ENCODE measurements at places on chromosomes 5 and 9.

DNA sequence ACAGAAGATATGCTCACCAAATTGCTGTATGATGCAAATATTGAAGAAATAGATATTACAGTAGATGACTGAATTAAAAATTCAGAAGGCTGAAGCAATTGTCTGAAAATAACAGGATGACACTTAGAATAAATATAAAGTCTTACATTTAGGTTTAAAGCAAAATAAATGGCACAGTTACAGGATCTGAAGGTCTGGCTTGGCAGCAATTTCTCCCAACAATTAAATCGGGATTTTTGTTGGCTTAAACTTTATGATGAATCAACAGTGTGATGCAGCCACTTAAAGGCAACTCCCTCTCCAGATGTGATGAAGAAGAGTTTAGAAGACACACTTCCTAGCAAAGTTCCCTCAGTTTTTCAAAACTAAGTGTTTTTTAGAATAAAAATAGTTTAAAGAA is 80.5 kb downstream of the NREP start:
- DNase-seq, result no peak

DNA sequence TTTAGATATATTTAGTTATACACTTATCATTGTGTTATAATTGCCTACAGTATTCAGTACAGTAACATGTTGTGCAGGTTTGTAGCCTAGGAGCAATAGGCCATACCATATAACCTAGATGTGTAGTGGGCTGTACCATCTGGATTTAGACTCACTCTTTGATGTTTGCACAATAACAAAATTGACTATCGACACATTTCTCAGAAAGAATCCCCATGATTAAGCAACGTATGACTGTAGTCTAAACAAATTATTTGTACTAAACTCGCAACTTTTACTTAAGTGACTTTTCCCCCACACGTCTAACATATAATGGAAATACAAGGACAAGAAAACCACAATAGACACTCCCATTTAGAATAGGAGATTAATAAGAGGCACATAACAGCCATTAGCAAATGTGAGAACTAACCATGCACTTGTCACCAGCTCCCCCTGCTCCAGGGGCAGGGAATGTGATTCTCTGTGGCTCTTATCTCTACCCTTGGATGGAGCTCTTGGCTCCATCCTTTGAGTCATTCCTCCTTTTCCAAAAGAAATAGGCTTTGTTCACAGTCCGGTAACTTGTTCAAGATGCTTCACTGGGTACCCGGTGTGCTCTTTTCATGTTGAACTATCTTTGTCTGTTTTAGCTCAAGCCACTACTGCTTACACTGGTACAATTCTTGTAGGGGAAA is 8.7 kb upstream of the B4GALT1 start:
- no peak for DNase-seq

DNA sequence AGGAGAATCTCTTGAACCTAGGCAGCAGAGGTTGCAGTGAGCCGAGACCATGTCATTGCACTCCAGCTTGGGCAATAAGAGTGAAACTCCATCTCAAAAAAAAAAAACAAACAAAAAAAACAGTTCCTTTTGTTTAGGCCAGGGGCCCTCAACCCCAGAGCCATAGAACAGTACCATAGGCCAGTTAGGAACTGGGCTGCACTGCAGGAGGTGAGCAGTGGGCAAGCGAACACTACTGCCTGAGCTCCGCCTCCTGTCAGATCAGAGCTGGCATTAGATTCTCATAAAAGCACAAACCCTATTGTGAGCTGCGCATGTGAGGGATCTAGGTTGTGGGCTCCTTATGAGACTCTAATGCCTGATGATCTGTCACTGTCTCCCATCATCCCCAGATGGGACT is 49.1 kb upstream of the SUB1 start:
- DNase-seq, result no peak

- DNase-seq, result no peak
These were observed 256.5 kb downstream of the SEC61B start for GRCh38 chr9:99478469-99479027.

- no peak for DNase-seq
These were observed 46.8 kb downstream of the FREM1 start for GRCh38 chr9:14863402-14863801.

- no peak for DNase-seq
These were observed 46.2 kb downstream of the PCA3 start for GRCh38 chr9:76810377-76810957.

DNA sequence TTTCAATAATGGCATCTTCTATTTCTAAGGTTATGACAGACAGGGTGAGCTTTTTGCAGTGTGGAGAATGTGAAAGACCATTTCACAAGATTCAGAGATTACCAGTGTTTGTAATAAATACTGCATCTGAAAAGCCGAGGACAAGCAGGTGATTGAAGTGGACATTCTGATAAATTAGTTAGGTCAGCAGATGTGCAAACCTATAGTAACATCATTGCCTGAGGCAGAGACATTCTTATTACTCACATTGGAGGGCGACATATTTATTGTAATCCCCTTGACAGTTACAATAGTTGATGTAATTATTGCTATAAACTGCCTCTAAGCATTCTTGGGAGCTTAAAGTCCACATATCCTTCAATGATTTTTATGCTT is 3.3 kb downstream of the RASGRF2 start:
- no peak for DNase-seq

GRCh38 chr5:142201471-142201887 is 92.9 kb downstream of the NDFIP1 start:
- no peak for DNase-seq

- DNase-seq, result no peak
These were observed 82.9 kb downstream of the MEF2C start for GRCh38 chr5:88799938-88800535.

DNA sequence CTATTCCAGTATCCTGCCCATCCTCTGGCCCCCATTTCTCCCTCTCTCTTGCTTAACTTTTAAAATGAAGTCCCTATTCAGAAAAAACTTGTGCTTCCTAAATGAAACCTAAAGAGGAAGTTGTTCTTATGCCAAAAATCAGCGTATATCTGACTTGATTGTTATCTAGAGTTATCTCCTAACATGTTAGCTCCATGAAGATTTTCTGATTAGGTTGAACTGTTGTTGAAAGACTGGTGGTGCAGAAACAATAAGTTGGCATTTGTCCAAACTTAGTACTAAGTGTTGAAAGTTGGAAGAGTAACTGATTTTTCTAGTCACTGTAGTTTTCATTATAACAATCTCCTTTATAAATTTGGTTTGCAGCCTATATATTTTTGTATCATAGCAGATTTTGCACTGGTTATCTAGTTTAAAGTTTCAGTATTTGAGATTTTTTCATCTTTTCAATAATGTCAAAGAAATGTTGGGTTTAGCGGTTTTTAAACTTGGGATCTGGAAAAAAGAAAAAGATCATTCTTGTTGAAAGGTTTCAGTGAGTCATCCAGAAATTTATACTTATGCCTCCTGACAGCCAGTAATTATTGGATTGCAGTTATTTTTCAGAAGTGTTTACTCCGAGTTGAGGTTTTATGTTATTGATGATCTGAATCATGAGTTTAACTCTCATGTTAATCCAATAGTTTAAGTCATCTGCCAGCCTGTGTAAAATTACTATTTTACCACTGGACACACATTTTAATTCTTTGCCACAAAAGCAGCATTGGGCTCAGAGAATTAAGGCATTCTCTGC is 60.6 kb downstream of the PAM start:
- peak; percentile 61 for DNase-seq

- no peak for DNase-seq
These were observed 184.6 kb downstream of the CACNA1B start for GRCh38 chr9:138062196-138062595.

DNA sequence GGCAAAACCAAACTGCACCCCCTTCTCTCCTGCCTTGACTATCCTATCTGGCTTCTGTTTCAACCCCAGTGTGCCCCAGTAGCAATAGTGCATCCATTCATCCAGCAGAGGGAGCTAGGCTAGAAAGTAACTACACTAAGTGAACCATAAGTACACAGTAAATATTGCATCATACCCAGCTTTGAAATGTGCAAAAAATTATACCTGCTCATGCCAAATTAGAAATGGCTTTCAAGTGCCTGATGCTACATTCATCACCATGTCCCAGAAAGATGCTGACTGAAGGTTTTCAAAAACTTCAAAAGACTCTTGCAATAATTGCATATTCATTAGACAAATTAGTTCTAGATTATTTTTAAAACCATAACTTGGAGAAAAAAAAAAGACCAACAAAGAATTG is 153.5 kb downstream of the PRELID2 start:
- peak; percentile 14 for DNase-seq

GRCh38 chr5:57804505-57804904 is 321.9 kb upstream of the ACTBL2 start:
- no peak for DNase-seq

DNA sequence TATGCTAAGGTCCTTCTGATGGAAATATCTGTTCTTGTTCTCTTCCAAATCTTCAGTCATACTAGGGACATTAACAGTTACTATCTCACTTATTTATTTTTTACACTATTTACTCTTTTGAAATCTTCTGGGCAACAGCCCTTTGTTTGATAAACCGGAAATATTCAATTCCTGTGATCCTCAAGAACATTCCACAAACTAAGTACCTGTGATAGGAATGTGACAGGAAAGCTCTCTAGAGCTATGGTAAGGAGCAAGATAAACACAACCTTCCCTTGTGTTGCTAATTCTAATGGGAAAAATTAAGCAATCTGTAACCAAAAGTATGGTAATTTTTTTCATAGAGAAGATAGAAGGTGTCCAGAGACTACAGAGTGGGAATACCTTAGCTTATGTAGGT is 22.0 kb upstream of the ANKRD34B start:
- no peak for DNase-seq

GRCh38 chr5:77843570-77844372 is 67.6 kb upstream of the TBCA start:
- no peak for DNase-seq

DNA sequence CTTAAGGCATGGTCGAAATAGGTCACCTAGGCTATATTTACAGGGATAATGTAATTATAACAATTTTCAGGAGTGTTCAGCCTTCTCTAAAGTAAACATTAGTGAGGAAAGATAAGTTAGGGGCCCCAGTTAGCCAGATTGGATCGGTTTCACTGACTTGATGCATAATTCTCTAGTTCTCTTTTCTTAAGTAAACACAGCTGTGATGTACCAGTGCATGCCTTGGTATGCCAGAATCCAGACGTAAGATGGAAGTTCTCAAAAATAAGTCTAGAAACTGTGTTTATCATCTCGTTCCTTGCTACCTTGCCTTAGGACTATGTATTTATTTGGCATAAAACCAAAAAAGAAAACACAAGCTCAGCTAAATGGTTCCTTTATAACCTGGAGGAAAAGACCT is 442.2 kb upstream of the CLINT1 start:
- no peak for DNase-seq

- no peak for DNase-seq
These were observed 394.9 kb upstream of the CD180 start for GRCh38 chr5:67591491-67591890.

DNA sequence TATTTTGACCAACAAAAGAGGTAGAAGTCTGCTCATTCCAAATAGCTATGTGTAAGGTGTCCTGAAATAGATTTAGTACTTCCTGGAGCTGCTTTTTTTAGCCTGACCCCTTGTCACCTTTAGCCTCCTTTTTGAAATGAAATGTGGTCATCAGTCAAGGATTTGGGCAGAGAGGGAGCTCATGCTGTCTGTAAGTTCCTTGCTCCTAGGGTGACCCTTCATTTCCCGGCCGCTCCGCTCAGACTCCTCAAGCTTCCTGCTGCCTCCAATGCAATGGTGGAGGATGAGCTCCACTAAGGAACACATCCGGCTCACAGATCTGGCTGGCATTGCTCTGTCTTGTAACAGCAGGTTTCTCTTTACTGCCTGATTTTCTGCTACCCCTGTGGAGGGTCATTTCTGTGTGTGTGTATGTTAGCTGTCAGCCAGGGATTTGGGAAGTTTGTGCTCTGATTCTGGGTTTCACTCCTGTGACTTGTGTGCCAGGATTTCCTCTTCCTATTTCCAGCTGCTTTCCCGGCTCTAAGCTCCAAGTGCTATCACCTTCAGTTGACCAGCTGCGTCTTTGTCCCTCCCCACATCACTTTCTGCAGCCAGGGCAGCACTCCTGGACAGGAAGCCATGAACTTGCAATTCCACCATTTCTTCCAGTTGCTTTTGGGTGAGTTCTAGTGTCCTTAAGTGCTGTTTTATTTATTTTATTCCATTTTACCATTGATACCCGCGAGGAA is 265.9 kb downstream of the ICE1 start:
- no peak for DNase-seq

DNA sequence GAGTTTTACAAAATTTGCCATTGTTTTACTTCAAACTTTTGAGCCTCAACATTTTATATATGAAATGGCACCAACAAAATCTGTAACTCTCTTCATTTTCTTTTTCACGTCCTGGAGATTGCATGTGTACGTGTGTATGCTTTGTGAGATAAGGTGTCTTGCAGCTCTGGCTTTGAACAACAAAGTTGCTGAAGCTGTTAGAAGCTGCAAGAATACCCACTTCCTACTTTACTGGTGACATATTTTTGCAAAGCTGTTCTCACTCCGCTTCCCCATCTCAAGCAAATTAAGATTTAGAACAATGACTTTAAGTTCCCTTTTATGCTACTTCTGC is 41.8 kb downstream of the FYB1 start:
- peak; percentile 78 for DNase-seq

GRCh38 chr9:131579789-131580211 is 34.5 kb downstream of the PRRT1B start:
- no peak for DNase-seq

DNA sequence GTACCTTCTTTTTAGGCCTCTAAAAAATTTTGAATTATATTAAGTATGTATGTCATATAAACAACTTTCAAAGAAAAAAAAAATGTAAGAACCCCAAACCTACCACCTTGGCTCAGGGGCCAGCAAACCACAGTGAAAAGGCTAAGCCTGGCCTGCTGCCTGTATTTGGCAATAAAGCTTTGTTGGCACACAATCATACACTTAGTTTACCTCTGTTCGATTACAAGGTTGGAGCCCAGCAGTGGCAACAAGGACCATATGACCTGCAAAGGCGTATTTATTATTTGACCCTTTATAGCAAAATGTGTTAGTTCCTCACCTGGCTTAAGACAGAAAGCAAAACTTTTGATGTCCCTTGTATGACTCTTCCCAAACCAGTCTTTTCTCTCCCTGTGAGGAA is 282.8 kb downstream of the DENND1A start:
- no peak for DNase-seq

DNA sequence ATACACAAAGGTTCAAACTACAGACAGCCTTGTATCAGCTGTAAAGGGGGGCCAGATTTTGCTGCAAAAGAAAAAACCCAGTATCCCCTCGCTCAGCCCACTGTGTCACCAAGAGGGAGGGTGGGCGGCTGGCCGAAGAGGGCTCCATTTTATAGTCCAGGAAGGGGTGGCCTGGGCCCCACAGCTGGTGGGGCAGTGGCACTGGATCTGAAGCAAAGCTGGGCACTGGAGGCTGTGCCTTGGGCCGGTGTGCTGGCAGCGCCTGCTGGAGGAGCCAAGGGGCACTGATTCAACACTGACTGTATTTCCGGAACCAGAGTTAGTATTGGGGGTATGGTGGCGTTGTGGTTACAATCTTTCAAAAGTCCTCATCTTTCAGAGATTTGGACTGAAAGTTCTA is 9.1 kb downstream of the BRD3 start:
- DNase-seq, result no peak

- DNase-seq, result no peak
These were observed 42.4 kb downstream of the HK3 start for GRCh38 chr5:176856746-176857145.

Data from SIG-M5 (cell line).